ENCODE measurements at places on chromosomes 12 and 14.

DNA sequence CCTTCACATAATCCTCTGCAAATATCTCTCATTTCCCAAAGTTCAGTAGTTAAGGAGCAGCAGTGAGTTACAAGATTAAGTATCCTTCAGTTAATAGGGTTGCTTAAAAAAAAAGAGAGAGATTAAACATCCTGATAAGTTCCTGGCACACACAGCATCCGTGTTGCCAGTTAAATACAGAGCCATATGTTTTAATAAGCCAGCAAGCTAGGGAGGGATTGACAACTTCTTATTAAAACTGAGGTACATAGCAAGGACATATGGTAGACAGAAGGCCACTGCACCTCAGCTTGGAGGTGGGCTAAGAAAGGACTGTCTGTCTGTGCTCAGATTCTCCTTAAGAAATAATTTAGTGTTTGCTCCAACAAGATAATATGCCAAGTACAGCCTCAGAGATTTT, 9.6 kb upstream of the TMEM30B start:
- peak; percentile 37 for DNase-seq

DNA sequence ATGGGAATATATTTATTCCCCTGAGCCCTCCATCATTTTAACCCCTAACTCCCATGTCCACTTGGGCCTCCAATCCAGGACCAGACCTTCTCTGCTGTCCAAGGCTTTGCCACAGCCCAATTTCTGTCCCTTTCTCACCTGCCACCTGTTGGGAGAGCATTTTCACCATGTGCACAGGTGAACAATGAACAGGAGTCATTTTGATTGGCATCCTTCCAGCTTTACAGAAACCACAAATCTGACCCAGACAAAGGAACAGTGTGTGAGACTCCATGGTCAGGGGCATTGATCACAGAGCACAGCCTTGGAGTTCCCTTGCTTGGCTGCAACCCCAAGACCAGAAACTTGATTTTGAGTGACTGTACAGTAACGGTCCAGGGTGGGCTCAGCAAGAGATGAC, 91.9 kb downstream of the CRACR2A start:
- DNase-seq = no peak

- no peak for DNase-seq
These were observed 61.1 kb downstream of the PRMT8 start for GRCh38 chr12:3551976-3552725.

DNA sequence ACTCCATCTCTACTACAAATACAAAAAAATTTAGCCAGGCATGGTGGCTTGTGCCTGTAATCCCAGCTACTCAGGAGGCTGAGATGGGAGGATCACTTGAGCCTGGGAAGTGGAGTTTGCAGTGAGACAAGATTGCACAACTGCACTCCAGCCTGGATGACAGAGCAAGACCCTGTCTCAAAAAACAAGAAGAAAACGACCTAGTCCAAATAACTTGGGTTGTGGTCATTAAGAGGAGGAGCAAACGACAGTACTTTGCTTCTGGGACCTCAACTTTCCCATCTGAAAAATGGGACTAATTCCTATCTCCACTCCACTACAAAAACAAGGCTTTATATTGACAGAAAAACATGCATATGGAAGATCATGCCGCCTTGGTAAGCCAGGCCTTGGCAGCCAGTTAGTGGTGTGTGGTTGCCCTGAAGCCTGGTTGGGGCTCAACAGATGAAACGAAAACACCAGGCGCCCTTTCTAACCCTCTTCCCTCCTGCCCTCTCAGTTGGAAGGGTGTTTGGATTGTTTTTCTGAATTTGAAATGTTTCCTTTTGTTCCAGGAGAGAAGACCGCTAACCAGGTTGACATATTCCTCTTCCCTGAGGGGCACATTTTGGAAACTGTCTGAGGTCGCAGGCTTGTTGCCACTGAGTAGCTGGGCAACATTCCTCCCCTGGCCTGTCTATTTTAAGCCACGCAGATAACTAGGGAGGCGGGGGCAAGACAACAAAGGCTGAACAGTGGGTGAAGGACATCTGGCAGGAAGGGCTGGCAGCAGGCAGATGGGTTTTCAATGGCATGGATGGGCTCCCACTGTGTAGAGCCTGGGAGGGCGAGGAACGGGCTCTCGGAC, 13.7 kb upstream of the VPS37B start:
- peak; percentile 24 for DNase-seq

GRCh38 chr14:36988568-36988967, 183.8 kb downstream of the SLC25A21 start:
- no peak for DNase-seq

GRCh38 chr14:53310412-53310811, 157.3 kb upstream of the DDHD1 start:
- no peak for DNase-seq

DNA sequence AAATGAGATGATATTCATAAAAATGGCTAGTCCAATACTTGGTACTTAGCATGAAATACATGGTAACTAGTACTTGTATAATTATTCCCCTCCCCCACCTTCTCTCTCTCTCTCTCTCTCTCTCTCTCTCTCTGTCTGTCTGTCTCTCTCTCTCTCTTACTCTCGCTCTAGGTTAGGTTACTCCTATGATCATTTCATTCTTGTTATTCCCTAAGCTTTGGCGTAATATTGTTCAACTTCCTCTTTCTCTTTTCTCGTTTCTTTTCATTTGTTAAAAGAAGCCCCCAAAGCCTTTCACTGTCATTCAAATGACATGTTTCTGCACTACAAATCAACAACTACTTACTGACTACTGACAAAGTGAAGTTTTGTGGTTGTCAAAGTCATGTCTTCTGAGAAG, 89.8 kb downstream of the GRIP1 start:
- no peak for DNase-seq

- DNase-seq = no peak
These were observed 169.2 kb downstream of the GRIN2B start for GRCh38 chr12:13812168-13812567.

DNA sequence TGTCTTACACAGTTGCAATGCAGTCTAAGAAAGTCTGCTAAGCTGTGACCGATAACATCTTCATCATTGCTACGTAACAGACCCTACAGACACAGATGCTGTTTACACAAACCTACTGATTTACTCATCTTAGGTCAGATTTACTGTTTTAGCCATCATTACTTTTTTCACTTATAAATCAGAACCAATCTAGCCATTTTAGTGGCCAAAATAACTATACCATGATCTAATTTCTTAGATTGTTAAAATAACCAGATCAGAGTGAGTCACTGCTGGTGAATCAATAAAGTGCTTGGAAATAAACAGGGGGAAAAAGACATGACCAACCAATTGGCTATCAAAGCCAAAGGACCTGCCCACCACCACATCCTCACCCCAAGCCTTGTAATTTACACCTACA, 57.0 kb upstream of the FOXN3 start:
- DNase-seq = no peak

DNA sequence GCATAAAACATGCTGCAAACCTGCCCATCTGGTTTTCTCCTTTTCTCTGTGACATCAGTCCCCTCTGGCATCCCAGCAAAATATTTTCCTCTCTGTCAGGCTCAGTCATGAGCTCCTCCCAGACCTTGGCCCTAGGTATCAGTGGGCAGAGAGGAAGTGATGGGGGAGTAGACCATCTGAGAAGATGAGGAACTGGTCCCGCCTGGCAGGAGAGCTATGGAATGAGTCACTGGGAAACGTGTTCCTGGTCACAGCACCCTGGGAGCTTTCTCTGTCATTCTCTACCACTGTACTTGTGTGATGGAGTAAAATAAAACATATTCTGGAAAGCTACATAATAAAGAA, 5.0 kb upstream of the SRSF9 start:
- DNase-seq = no peak

DNA sequence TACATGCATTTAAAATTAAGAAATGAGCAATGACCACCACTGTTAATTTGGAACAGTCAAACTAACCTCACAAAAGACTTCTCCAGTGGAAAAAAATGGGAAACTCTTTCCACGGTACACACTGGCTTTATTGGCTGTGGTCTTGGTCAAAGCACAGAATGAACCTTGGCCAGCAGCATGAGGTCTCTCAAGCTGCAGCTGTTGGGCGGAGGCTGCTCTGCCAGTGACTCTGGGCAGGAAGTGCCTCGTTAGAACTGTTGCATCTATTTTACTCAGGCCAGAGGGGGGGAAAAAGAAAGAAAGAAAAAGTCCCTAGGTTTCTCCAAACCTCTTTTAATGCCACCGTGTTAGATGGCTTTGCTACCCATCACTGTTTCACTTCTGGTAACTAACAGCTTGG, 279.8 kb upstream of the DIO2 start:
- no peak for DNase-seq

DNA sequence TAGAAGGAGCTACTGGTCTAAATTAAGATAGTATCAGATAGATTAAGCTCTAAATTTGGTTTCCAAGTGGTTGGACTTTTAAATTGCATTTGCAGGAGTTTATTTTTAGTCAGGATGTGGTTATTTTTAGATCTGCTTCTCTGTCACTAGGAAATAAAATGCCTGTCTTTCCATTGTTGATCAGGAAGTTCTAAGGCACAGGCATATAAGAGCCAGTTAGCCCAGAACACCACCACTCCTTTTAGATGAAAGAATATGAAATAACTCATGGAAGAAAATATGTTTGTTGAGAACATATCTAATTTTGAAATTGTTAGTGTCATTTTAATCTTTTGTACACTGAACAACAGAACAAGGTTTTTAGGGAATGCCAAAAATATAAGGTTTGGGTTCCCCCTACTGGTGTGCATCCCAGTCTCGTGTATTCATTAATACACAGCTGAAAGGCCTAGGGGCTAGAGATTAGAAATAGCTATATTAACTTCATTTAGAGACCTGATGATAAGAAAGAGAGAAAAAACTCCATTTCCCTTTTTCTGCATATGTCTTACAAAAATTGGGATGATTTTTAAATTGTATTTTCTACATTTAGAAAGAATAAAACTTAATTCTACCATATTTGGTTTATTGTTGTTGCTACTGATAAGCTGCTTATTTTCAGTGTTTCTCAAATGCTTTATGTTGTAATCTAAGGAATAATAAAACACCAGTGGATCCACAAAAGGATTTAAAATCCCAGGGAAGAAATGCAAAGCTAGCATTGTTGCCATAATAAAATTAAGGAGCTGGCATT, 67.2 kb downstream of the RIC8B start:
- peak; percentile 59 for DNase-seq

DNA sequence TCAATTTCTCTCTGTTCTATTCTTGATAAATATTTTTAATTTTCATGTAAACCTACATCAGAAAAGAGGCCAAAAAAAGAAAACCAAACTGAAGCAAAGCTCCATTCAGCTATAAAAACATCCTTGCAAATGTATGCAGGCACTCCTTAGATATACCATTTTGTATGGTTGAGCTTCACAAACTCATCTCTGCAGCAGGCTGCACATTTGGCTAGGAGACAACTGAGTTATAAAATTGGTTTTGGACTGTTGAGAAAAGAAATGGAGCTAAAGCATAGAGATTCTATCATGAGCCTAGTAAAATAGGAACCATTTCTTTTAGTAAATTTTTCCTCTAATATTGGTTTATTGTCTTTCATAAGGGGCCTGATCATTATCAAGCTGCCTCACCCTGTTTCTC, 156.4 kb downstream of the SYT1 start:
- no peak for DNase-seq

DNA sequence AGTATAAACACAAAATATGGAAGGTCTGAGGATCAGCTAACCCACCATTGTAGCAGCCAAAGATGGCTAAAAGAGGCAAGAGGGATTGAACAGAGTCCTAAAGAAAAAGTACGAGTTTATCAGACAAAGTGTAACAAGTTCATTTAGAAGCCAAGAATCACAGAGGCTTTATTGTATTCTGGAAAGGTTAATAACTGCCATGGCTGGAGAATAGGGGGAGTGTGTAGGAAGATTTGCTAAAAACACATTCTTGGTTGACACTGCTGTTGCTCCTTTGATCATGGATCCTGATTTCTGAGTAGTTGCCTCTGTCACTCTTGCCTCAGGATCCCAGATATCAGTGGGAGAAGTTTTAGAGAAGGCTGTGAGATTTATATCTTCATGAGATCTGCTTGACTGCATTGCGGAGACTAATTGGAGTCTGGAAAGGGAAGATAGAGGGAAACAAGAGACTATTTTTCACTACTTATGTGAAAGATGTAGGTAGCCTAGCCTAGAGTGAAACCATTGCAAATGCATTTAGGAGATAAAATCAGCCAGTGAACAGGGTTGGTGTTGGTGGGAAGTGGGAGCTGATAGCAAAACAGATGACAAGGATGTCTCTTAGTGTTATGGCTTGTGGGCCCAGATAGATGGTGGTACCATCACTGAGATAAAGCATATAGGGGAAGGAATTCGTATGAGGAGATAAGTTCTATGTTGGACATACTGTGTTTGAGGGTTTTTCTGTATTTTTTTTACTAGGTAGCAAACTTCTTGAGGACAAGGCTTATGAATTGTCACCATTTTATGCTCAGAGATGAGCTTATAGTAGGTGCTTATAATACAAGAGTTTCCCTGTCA, 402.9 kb upstream of the PDE3A start:
- DNase-seq = no peak

GRCh38 chr12:132488127-132489077, 1.5 kb upstream of the FBRSL1 start:
- DNase-seq = no peak

GRCh38 chr12:123319826-123320225, 44.8 kb downstream of the SBNO1 start:
- DNase-seq = no peak
